NCI-H1092 treated with DMSO at 0.1 percent for 48 hours (cell line): ENCODE measurements at places on chromosomes 6 and 20.

DNA sequence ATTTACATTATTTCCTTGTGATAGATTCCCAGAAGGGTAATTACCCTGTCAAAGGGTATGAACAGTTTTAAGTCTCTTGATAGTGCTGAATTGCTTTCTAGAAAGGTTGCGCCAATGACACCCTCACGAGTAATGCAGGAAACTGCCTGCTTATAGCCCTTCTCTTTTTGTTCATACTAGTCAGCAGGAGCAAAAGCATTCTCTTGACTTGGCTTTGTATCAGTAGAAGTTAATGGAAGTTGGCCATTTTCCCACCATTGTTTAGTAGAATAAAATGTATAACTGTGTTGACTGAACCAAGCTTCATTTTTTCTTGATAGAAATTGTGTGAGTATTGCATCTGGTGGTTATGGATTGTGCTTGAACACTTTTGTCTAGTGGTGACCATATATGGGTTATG is 100.1 kb downstream of the FARS2 start:
- DNase-seq = no peak

DNA sequence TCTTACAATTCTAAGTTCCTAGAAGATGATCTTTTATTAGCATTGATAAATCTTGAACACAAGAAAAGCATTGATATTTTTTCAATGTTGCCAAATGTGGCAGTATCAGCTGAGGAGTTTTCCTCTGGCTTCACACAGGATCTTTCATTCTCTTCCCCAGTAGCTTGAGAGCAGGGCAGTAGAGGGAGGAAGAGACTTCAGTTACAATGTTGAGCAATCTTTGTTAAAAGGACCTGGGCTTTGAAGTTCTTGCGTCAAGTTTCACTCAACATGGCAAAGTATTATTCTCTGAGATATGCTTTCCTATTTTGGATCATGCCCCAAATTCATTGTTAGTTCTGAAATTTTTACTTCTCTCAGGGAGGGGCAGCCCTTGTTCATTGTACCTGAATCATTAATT is 238.0 kb downstream of the COL12A1 start:
- DNase-seq = no peak

DNA sequence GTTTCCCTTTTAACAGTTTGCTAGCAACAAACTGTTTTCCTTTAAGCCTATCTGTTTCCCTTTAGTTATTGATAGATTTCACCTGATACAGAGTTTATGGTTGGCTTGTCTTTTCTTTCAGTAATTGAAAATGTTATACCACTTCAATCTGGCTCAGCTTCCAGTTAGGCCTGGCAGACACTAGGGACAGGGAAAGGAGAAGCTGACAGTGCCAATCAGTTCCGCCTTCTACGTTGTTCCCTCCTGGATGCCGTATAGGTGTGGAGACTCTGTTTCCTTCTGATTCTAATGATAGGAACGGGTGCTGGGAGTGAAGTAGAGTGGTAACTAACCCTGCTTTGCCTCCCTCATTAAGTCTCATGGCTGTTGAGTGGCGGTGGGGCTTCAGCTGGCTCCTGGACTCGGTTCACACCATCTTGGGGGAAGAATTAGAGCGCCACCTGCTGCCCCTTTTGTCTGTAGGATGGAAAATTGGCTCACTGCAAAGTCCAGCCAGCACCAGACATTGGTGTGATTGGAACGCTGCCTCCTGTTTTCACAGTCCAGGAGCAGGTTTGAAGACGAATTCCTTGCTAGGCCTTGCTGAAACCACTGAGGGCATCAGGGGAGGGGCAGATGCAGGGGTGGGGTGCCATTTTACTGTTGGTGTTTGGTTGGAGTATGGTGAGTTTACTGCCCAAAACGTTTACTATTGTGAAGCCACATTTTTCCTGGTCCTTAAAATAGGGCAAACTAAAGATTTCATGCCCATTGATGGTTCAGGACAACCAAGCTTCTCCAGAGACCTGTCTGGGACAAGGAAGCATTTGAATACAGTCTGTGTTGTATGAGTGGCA is 1729.5 kb downstream of the GRIK2 start:
- DNase-seq = peak; percentile 83

GRCh38 chr20:40963505-40963845 is 65.1 kb upstream of the TOP1 start:
- no peak for DNase-seq

- no peak for DNase-seq
Measured at GRCh38 chr6:33827546-33828451, 24.0 kb upstream of the MLN start.

- DNase-seq = no peak
Measured at GRCh38 chr6:49645139-49645538, 8.5 kb upstream of the RHAG start.

- no peak for DNase-seq
Measured at GRCh38 chr6:73671911-73672685, 18.3 kb upstream of the SLC17A5 start.

GRCh38 chr6:69881322-69882151 is 15.2 kb downstream of the COL19A1 start:
- no peak for DNase-seq

- no peak for DNase-seq
Measured at GRCh38 chr6:116173928-116174327, 48.0 kb upstream of the COL10A1 start.

DNA sequence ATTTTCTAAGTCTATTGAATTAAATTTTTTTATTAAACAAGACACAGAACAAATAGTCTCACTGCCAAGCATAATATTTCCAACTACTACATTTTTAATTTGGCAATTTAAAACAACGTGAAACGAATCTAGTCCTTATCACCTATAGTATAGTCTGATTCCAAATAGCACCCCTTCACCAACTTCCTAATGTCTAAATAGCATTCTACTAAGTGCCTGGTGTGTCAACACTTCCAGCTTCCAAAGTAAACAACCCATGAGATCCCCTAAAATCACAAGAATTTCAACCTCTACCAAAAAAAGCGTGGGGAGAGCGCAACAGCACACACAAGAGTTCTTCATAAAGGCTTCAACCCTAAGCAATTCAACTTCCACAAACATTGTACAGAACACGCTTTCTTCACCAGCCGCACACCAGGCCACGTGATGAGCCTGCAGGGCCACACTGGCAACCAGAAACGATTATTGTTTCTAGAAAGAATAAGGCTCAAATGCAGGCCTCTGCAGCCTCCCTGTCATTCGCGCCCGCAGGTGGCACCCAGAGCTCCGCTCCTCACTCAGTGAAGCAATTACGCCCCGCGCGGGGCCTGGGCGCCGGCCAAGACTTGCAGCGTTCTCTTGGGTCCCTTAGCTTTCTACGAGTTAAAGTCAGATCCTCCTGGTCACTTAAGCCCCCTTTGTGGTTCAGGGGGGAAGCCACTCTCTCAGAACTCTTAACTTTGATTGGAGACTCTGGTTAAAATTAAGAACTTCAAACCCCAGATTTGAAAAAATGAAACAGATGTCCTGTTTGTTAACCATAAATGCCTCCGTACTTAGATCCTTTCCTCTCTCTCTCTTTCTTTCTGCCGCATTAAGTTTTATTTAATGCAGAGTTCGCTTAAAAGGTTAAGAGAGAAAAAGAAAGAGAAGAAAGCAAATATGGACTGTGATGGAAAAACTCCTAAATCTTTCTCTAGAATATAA is 18.3 kb downstream of the SIM1 start:
- peak; percentile 82 for DNase-seq

DNA sequence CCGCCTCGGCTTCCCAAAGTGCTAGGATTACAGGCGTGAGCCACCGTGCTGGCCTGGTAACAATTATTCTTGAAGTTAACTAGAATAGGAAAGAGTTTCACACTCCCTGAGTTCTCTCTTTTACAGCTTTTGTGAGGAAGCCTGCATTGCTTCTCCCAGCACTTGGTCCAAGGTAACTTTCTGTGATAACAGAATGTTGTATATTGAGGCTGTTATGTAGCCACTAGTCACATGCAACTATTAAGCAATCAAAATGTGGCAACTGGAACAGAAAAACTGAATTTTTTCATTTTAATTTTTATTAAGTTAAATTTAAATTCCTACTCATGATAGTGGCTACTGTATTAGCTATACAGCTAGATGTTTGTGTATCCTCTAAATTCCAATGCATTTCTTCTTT is 2.5 kb downstream of the TRIM38 start:
- no peak for DNase-seq

DNA sequence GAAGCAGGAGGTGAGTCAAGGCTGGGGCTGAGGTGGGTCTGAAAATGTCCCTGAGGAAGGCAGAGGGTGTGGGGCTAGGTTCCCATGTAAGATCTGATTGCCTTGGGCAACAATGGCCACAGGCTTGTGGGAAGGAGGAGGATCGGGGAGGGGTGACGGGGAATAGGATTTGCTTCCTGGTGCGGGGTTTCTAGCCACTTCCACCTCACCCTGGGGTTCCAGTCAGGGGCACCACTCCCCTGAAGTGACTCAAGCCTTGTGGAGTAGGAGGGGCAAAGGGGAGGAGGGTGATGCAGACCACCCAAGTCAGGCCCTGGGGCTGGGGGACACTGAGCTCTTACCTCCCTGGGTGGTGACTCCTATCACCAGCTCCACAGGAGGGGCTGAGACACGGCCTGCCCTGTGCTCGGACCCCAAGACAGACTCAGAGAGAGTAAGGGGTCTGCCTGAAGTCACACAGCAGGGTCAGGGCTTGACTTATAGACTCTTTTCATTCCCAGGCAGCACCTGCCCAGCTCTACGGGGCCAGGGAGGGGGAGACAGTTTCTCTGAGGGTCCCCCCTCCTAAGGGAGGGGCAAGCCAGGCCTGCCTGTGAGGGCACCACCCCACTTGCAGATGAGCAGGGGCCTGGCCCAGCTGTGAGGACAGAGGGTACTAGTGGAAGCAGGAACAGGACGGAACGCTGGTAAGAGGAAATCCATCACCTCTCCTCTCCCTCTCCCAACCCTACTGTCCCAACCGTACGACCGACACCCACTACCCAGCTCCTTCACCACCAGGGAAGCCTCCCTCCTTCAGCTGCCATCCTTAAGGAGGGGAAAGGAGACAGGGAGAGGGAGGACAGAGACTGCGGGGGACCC is 12.4 kb upstream of the SPDEF start:
- no peak for DNase-seq

GRCh38 chr6:98920904-98921431 is 26.8 kb downstream of the FBXL4 start:
- no peak for DNase-seq

- no peak for DNase-seq
Measured at GRCh38 chr6:16487996-16488674, 249.7 kb downstream of the GMPR start.

DNA sequence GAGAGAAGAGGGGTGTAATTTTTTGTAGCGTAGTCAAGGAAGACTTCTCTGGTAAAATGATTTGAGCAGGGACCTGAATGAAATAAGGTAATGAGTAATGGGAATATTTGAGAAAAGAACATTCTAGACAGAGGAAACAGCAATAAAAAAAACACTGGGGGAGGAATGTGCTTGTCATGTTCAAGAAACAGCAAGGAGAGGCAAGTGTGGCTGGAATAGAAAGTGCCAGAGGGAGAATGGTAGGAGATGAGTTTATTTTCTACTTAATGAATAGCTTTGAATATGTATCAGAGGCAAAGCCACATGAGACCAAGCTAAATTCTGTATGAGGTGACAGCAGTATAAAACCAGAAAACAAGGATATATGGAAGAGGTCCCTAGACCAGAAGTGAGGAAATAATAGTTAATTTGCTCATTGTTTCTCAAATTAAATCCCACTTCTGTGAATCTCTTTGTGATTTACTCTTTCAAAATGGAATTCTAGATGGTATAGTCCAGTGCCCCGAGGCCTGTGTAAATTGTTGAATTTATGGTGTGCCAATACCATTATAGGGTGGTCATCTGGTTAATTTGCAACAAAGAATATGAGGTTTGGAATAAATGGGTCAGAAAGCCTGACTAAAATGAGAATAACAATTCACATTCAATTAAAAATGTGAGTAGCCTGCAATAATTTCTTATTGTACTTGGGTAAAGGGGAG is 170.2 kb downstream of the CDKAL1 start:
- peak; percentile 20 for DNase-seq

DNA sequence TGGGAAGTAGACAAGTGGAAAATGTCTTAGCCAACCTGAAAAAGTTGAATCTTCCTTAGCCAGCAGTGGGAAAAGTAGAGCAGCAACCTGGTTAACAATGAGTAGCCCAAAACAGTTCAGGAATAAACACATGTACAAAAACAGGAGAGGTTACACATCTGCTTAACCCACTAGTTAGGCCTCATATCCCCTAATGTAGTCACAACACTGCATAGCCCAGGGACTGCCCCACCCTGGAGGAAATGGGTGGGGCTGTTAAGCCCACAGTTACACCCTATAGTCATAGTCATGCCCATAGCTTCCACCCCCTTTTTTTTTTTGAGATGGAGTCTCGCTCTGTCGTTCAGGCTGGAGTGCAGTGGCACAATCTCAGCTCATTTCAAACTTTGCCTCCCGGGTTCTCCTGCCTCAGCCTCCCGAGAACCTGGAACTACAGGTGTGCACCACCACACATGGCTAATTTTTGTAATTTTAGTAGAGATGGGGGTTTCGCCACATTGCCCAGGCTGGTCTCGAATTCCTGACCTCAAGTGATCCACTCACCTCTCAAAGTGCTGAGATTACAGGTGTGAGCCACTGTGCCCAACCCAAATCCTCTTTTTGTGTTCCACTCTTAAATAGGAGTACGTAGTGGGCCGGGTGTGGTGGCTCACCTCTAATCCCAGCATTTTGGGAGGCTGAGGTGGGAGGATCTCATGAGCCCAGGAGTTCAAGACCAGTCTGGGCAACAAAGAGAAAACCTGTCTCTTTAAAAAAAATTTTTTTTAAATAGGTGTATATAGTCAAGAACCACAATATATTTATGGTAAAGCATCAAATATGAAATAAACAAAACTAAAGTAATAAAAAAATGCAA is 24.5 kb downstream of the ILRUN start:
- DNase-seq = no peak

DNA sequence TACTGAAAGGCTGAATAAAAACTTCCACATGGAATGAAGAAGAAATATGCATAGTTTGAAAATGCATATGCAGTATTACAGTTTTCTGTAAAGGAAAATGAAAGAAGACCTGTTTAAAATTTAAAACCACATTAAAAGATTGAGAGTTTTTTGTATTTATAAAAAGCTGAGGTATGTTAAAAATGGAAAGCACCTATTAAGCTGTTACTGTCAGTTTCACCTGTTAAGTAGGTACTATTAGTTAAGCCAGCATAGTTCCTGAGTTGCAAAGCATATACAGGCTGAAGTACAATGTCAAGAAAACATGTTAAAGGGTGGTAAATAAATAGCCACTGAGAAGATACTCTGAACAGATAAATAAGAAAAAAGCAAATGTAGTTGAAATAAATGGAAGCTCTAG is 69.9 kb downstream of the ATXN1 start:
- no peak for DNase-seq

- DNase-seq = no peak
Measured at GRCh38 chr6:100946021-100946540, 65.0 kb upstream of the ASCC3 start.

- DNase-seq = no peak
Measured at GRCh38 chr20:9338101-9338500, 176.3 kb upstream of the LAMP5 start.

GRCh38 chr20:9293145-9293544 is 221.2 kb upstream of the LAMP5 start:
- DNase-seq = no peak

- no peak for DNase-seq
Measured at GRCh38 chr20:20076297-20077065, 24.1 kb downstream of the CFAP61 start.

- DNase-seq = peak; percentile 76
Measured at GRCh38 chr6:166626177-166627032, 646 bp downstream of the RPS6KA2 start.
